Vagina (tissue), 2 donors: ENCODE measurements at places on chromosomes 7 and 10. TPM values are rescaled to one million over a fixed set of nuclear protein-coding genes. Genes with fewer than 3 reads are reported as not detected.
A peak's percentile ranks its signal among the peaks of the same experiment; 100 is the strongest.

DNA sequence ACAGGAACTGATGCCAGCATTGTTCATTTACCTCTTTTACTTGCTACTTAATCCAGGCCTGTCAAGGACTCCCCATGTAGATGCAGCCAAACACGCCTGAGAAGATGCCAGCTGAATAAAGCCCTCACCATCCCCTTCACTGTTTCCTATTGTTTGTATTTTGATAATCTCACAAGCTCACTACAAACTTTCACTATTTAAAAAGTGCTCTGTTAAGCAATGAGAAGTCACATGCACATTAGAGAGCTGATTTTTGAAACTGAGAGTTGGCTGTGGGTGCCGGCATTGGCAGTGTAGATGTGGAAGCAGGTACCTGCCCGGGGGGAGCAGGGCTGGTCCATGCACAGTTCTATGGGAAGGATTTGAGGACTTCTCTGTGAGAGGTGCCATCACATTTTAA, 169.8 kb upstream of the GRB10 start:
- peak; percentile 40 for DNase-seq

DNA sequence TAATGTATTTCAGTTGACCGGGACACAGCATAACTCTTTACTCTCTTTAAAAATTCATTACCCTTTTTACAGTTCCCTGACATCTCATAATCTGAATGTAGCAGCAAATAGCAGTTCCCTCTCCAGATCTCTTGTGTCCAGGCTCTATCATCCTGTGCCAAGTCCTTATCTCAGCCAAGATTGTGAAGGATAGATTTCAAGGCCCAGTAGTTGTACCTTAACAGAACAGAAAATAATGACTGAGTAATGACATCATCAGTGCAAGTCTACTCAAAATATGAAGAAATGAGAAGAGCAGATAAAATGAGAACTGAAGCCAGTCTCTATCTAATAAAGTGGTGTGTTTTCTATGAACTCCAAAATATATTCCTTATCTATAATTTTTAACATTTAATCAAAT, 92.6 kb downstream of the TFEC start:
- no peak for DNase-seq

DNA sequence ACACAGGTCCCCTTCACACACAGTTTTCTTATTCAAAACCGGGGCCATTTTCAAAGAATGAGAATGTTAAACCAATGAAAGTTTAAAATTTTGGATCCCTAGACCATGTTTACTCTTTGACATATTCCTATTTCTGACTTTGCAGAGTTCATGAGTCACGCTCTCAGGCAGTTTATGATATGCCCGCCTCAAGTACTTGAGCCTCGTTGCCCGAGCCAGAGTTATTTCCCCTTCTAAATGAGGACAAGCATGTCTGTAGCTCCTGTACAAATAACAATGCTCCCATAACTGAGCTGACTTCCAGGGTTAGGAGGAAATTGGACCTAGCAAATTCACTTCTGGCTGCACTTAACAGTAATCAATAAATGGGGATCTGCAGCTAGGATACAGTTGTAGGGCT, 87.9 kb upstream of the PDE1C start:
- no peak for DNase-seq

DNA sequence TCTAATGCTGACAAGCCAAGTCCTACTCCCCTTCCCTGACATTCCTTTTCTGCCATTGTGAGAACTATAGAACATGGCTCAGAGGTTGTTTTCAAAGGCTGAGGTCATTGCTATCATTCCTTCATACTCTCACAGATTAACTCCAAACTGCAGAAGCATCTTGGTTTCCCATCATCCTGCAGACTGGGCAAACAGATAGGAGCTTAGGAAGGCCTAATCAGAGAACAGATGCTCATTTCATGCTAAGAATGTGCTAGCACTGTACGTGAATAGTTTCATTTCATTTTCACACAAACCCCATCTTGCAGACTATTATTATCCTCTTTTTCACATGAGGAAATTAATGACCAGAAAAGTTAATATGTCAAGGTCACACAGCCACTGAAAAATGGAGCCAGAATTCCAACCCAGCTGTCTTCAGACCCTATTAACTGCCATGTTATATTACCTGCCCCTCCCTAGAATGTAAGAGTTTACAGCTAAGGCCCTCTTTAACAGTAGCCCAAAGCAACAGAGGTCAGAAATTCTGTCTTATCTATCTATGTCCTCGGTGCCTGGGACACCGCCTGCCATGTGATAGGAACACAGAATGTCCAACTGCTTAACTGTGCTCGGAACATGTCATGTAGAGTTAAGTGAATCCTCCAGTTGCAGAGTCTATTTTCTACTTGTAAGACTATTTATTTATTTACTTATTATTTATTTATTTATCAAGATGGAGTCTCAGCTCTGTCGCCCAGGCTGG, 2.9 kb upstream of the LCOR start:
- no peak for DNase-seq

- DNase-seq = peak; percentile 95
Measured at GRCh38 chr7:73850781-73851207, 8.5 kb upstream of the METTL27 start.

DNA sequence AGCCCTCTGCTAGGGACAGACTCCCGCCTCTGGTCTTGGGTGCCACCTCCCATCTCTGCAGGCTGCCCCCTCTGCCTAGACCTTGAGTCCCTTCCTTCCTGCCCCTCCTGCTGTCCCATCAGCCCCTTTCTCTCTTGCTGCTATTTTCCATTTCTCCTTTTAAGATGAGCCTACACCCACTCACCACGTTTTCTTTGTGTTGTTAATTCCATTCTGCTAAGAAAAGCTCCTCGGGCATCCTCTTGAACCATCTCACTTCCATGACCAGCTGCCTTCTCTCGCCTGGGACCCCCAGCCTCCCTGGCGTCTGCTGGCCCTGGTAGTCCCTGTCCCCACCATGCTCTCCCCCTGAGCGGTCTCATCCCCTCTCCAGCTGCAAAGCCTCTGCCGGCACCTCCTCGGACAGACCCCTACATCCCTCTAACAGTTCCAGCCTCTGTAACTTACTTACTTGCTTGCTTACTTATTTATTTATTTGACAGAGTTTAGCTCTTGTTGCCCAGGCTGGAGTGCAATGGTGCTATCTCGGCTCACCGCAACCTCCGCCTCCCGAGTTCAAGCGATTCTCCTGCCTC, 95.8 kb upstream of the SH2B2 start:
- no peak for DNase-seq

DNA sequence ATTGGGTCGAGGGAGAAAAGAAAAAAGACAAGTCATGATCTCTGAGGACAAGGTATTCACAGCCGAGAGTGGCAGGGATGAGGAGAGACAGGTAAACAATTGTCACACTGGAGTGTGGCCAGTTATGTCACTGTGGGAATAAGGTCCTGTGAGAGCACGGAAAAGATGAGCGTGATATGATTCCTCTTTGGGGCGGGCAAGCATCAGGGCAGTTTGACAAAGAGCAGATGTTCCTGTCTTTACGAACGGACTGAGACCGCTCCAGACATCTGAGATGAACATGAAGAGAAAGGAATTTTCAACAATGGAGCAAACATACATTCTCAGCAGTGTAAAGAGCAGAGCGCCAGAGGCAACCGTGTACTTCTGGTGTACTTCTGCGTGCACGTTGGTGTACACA, 278.1 kb downstream of the DPP6 start:
- no peak for DNase-seq

DNA sequence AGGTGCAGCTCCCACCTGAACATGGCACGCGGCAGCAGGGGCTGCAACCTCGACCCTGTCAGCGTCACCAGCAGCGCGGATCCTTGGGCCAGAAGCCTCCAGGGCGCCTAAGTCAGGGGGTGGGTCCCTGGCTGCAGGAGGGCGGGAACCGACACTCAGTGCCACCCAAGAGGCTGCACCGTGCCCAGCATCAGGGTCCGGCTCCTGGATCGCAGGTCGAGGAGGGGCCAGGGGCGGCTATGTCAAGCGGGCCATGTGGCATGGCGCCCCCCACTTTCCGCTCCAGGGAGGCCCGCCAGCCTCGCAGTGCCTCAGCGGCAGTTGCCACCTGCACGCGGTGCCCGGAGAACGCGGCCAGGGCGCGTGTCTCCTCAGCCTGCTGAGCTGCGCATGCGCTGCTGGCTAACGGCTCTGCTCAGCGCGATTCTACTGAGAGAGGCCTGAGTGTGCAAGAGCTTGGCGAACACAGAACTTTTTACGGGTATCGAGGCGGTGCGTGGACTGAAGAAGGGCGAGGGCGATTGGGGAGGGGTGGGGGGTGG, at the start of gene ANKRD30A:
ANKRD30A (plus strand) TSS at position 408 of the 542 bp plus-strand sequence. CDS start 190 bp downstream, outside the sequence.
- DNase-seq = no peak

- DNase-seq = no peak
Measured at GRCh38 chr7:11858026-11858425, 26.0 kb upstream of the THSD7A start.

- no peak for DNase-seq
Measured at GRCh38 chr7:55536619-55537457, 35.5 kb downstream of the VOPP1 start.

- DNase-seq = no peak
Measured at GRCh38 chr7:55969391-55969790, 5.0 kb downstream of the NIPSNAP2 start.

- DNase-seq = no peak
Measured at GRCh38 chr7:83613232-83613631, 35.7 kb downstream of the SEMA3E start.

- DNase-seq = no peak
Measured at GRCh38 chr7:74615933-74616780, 41.4 kb upstream of the GTF2I start.

DNA sequence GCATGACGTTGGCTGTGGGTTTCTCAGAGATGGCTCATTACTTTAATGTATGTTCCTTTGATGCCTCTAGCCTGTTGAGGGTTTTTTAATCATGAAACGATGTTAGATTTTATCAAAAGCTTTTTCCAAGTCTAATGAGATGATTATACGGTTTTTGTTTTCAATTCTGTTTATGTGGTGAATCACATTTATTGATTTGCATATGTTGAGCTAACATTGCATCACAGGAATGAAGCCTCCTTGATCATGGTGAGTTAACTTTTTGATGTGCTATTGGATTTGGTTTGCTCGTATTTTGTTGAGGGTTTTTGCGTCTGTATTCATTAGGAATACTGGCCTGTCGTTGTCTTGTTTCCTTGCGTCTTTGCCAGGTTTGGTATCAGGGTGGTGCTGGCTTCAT, 52.3 kb upstream of the PTPN12 start:
- no peak for DNase-seq

GRCh38 chr7:157596881-157597280, 260.1 kb downstream of the DNAJB6 start:
- DNase-seq = no peak

DNA sequence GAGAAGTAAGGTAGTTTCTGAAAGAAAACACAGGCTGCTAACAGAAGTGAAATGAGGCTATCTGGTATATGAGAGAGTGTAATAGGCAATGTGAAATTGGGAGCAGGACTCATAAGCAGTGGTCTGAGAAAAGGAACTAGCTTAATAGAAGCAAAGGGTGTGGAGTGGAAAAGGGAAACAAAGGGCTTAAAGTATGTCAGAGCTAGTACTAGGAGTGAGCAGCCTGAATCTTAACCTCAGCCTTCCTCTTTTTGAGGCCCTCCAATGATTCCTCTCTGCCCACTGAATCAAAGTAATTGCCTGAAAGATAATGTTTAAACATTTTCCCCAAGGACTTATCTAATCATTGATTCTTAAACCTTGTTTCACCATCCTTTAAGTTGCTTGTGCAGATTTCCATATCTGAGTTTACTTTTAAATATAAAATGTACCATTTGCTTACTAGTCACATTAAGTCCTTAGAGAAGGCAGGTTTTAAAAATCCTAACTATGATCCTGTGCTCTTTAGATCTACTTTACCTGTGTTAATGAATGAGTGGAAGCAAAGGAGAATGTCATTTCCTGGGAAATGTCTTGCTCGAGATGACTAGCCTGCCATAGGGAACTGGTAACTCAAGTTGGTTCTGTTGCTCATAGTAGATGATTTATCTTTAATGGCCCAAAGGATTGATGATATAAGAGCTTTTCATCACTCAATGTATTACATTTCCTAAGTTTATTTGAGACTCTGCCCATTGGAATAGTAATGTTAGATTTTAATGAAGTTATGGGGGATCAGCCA, 155.0 kb downstream of the SKAP2 start:
- no peak for DNase-seq

- DNase-seq = no peak
Measured at GRCh38 chr7:82384779-82385178, 58.8 kb downstream of the CACNA2D1 start.

DNA sequence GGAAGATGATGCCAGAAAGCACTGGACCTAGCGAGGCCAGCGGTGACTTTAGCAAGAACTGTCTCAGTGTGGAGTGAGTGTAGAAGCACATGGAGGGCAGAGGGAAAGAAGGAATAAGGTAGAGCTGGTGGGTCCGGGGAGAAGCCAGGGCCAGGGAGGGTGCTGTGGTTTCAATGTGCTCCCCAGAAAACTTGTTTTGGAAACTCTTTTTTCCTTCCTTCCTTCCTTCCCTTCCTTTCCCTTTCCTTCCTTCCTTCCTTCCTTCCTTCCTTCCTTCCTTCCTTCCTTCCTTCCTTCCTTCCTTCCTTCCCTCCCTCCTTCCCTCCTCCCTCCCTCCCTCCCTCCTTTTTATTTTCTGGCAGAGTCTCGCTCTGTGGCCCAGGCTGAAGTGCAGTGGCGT, 5.5 kb upstream of the RARRES2 start:
- no peak for DNase-seq

- DNase-seq = no peak
Measured at GRCh38 chr10:78964274-78964951, 104.4 kb upstream of the ZMIZ1 start.

GRCh38 chr10:49656845-49657493, 22.5 kb upstream of the C10orf53 start:
- no peak for DNase-seq

- no peak for DNase-seq
Measured at GRCh38 chr10:123417414-123417813, 248.7 kb upstream of the GPR26 start.

GRCh38 chr10:71863203-71863602, 12.2 kb upstream of the PSAP start:
- DNase-seq = no peak

DNA sequence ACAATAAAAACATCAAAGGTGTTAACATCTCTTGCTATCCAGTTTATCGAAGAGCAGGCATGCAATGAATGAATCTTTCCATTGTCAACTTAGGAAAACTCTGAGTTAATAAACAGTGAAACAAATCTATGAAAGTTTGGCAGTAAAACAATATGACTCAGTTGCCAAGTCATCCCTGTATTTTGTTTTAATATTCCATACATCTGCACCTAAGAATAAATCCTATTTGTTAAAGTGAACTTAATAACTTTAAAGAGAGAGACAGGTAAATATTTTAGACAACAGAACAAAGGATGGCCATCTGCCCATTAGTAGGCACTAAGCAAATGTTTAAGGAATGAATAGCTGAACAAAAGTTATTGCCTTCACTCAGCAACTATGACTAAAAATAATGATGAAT, 700.5 kb upstream of the CELF2 start:
- DNase-seq = no peak

- DNase-seq = no peak
Measured at GRCh38 chr10:106440355-106440754, 724.2 kb downstream of the SORCS1 start.

The FKBP6 gene
- not detected for total RNA-seq

The ZC3HAV1L gene
- 55.7 TPM for total RNA-seq

The CABCOCO1 gene
- not detected for total RNA-seq

The AIFM2 gene
- total RNA-seq = 10.6 TPM

The TRPV5 gene
- total RNA-seq = not detected

The RPEL1 gene
- not detected for total RNA-seq

The NME8 gene
- total RNA-seq = not detected

The HELLS gene
- total RNA-seq = 8.3 TPM

The DNAJC30 gene
- total RNA-seq = 7.1 TPM

The COL13A1 gene
- not detected for total RNA-seq

The SH2B2 gene
- 8.8 TPM for total RNA-seq

The ATRNL1 gene
- total RNA-seq = 15.5 TPM

The NUTM2B gene
- total RNA-seq = 0.25 TPM

The KCNMA1 gene
- 94.3 TPM for total RNA-seq

The ALOX5 gene
- total RNA-seq = 22.8 TPM
